ENCODE measurements at places on chromosomes 6 and 20.

- no peak for DNase-seq
These were observed 933.4 kb downstream of the TFAP2A start for GRCh38 chr6:9481292-9482029.

- DNase-seq: no peak
These were observed 67.1 kb upstream of the DUSP22 start for GRCh38 chr6:225121-225721.

DNA sequence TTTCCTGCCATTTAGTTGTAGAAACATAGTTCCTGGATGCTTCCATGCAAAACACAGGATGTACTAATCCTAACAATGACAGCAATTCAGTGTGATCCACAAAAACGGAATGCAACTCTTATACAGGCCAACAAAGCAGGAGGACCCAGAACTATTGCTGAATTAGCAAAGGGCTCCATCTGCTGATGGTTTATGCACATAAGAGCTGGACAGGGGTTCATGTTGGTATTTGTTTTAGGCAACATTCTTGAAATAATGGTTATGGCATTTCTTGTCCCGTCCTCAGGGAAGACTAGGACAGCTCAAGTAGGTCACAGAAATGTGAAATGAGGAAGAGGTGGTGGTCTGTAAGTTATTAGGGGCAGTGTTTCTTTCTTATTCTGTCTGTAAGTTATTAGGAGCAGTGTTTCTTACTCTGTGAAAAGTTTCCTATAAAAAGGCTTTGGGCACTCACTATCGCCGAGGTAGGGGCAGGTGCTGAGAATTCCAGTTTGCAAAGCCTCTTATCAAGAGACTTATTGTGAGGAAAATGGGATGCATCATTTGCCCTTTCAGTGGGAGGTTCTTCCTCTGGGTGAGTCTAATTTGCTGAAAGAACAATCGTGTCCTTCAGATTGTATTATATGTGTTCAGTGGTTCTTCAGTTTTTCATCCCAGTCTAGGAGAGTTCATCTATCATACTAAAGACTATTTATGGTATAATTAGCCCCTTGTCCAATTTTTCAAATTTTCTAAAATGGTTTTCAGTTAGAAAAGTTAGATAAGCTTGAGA is 171.1 kb downstream of the MCHR2 start:
- peak; percentile 10 for DNase-seq

GRCh38 chr6:144662812-144663365 is 377.8 kb downstream of the UTRN start:
- DNase-seq: no peak

DNA sequence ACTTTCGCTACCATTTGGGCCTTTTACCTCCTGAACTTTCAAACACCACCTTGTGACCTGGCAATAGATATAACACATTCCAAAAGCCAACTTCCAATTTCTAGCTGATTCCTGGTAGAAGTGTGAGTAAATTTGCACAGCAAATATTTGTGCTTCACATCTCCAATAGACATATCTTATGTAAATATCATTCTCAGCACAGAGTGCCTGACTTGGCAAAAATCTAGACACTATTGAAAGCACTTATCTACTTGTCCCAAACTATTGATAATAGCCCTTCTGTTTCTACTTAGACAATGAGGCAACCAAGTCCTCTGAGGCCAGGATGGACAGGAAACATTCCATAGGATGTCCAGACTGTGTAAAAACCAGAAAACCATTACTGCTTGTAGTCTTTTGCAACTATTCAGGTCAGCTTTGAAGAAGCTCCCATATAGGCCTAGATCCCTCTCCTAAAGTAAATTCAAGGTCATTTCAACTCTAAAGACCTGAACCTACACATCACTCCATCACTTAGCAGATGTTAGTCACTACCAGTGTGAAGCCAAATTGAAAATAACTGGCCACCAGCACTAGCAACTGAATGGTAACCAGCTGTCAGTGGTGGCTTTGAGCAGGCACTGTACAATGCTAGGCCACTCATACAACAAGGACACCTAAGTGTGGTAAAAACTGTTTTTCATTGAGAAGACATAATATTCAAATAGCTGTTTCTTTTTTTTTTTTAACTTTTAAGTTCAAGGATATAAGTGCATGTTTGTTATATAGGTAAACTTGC is 95.3 kb upstream of the RSPO3 start:
- no peak for DNase-seq

GRCh38 chr6:96502915-96503314 is 18.7 kb upstream of the UFL1 start:
- DNase-seq: no peak

GRCh38 chr6:96760153-96760687 is 77.1 kb downstream of the GPR63 start:
- no peak for DNase-seq

DNA sequence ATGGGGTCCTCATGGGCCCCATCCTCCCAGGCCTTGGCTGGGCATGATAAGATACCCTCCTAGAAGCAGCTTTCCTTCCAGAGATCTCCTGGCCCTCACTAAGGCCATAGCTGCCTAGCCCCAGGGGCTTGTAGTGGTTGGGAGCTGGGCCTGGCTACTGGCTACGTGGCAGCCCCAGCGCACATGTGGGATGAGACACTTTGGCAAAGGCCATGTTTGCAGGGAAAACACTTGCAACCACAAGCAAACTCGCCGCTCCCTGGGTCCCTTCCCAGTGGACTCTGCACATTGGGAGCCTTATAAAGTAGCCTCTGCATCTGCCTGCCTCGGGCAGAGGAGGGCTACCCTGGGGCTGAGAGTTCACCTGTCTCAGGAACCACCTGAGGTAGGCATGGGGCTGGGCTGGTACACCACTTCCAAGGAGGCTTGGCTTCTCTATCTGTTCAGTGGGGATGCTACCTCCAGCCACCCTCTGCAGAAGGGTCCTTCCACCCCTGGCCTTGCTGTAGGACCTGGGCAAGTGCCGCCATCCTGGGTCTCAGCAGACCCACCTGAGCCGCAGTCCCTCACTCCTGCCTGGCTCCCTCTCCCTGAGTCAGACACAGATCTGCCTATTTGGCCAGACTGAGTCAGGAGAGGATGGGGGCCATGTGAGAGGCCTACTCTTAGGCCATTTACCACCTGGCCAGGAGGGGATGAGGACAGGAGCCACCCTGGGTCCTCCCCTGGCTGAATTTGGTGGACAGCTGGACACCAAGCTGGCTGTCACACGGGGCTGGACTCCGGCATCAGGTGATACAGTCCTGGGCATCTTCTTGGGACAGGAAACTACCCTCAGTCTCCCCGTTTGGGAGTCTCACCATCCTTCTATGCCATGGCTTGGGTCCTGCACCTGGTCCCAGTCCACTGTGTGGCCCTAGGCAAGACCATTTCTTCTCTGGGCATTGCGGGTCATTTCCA is at the start of gene BPIFB2:
BPIFB2 (plus strand) TSS at position 329 of the 960 bp plus-strand sequence. CDS start 871 bp downstream, outside the sequence.
- no peak for DNase-seq

- no peak for DNase-seq
These were observed 20.1 kb upstream of the NCOA3 start for GRCh38 chr20:47481330-47482216.

DNA sequence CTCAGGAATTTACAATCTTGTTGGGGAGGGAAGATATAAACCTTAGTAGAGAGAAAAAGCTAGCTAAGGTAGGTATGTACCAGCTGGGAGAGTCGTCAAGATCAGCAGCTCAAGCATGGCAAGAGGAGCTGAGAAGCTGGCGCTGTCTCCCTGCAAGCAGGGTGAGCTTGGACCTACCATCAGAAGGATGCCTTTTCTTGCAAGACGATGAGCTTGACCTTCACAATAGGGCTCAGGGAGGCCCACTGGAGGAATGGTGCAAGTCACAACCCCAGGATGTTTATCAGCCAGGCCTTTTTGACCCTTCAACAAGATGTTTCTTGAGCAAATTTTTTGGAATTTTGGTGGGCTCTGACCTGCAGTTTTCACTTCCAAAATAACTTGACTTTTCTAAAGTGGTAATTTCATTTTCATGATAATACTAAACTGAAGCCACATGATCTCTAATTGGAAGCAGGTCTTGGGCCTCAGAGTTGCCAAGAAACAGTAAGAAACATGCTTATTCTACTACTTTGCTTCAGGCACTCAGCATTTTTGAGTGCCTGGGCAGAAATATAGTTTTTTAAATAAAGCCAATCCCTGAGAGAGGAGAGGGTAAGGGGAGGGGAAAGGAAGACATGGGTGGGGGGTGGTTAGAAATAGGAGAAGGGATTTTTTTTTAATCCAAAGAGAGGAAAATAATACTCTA is 258.1 kb downstream of the CLIC5 start:
- DNase-seq: no peak

- DNase-seq: no peak
These were observed 93.6 kb downstream of the TMEM242 start for GRCh38 chr6:157229713-157230112.

DNA sequence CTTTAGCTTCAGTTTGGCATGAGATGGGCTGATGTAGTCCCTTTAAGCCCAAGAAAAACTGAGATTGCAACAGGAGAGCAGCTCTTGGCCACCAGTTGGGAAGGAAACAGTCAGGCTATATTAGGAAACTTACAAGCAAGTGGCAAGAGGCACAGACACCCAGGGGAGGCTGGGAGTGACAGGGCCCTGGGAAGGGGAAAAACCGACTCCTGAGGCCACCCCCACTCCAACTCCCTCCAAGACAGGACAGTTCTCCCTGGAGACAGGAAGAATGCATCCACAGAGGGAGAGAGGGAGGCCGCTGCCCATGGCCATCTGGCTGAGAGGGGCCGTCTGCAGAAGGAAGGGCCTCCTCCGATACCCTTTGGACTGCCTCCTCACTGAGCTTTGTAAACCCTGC is 20.5 kb downstream of the JPH2 start:
- DNase-seq: no peak

DNA sequence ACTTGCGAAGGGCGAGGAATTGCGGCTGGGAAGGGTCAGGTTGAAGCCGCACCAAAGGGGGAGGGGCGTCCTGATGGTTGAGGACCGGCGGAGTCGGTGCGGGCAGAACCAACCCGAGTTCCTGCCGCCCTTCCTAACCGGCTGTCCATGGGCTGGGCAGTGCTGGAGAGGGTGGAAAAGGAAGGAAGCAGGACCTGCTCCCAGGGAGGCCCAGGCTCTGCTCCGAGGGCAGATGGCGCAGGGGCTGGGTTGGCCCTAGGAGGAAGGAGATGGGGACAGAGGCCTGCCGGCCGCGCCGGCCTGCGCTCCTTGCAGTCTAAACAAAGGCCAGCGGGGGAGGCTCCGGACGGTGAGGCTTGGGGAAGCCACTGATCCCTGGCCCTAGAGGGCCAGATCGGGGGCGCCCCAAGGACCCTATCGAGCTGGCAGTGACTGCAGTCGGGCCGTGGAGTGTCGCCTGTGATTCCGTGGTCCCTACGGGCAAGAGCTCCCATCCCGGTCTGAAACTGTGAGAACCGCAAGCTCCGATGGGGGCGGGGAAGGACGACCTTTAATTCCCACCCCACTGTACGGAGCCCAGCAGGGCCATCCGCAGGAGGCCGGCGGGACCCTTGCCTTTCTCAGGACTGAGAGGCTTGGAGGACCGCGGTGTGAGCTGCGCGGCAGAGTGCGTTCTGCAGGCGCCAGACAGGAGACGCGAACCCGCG is 39.4 kb downstream of the YTHDF1 start:
- no peak for DNase-seq

DNA sequence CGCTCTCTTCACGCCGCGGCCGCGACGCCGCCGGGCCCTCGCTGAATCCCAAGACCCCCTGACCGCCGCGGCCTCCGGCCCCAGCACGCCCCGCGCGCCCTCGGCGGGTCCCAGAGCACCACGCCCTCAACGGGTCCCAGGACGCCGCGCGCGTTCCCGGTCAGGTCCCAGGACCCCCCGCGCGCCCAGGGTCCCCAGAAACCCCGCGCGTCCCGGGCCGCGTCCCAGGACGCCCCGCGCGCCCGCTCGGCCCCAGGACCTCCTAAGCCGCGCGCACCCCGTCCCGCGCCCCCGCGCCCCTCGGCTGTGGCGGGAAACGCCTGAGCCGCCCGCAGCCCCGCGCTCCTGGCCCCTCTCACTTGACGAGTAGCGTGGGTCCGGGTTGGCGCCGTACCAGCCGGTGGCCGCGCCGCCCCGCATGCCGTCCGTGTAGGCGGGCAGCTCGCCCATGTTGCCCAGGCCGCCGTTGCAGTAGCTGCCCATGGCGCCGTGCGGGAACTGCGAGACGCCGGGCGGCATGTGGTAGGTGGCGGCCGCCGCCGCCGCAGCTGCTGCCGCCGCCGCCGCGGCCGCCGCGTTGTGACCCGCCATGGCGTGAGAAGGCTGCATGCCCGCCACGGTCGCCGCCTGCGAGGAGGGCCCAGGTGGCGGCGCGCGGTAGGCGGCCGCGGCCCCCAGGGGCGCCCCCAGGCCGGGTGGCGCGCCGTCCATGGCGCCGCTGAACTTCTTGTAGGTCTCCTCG is 556 bp downstream of the NKX2-4 start:
- peak; percentile 15 for DNase-seq

DNA sequence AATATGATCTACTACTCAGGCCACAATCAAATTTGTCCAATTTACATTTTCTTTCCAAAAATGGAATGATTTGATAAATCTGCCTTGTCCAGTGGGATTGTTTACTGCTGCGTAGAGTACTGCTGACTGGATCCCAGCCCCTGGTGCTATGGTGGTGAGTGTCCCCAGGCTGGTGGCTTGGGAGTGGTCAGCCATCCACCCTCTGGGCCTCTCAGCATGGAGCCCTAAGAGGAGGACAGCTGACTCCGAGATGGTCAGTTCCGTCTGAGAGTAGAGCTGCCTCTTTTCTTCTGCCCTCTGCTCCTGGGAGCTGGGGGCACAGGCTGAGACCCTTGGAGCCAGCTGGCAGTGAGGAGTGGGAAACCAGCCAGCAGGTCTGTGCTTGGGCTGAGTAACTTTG is 22.7 kb downstream of the PRDM13 start:
- DNase-seq: no peak
